ENCODE measurements at places on chromosomes 3 and 15.

DNA sequence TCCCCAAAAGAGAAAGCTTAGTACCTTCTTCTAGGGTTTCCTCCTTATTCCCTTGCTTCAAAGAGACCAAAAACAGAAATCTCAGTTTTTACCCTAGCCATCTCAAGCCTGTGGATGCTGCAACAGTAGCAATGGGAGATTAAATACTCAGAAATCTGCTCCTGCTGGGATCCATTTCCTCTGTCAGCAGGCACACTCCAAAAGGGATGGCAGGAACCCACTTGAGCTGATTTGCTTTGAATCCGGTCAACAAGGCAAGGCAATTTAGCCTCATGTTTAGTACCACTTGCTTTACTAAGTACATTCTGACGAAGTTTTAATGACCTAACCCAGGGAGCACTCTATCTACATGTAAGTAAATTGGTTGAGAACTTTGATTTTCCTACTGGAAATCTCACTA, 590.0 kb upstream of the ADAMTS9 start:
- DNase-seq = no peak

GRCh38 chr15:83526319-83526718, 79.2 kb downstream of the SH3GL3 start:
- DNase-seq = no peak

GRCh38 chr3:15102836-15103235, 3.9 kb upstream of the RBSN start:
- DNase-seq = no peak

GRCh38 chr3:188776447-188776846, 395.3 kb upstream of the TPRG1 start:
- DNase-seq = no peak

DNA sequence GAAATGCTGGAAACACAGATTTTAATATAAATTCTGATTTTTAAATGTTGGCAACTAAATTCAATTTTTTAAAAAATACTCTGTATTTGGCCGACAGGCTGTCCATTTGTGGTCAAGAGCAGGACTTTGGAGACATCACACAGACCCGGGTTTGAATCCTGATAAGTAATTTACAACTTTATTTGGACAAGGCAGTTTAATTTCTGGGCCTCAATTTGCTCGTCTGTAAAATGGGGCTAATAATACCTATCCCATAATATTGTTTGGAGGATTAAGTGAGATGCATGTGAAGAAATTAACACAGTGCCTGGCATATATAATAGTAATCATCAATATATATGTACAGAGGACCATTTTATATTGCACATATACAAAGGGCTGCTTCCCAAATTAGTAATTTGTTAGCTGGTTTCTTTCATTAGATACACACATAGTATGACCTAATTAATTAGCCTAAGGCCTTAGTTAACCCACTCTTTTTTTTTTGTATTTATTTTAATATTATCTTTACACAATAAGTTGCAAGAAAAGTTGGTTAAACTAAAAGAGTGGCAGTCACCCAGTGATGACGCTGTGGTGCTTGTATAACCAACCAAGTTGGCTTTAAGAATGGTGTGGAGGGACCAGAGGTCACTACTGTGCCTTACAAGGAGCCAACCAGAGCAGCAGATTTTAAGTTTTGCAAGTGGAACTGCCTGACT, 665 bp downstream of the PIGB start:
- DNase-seq = no peak

DNA sequence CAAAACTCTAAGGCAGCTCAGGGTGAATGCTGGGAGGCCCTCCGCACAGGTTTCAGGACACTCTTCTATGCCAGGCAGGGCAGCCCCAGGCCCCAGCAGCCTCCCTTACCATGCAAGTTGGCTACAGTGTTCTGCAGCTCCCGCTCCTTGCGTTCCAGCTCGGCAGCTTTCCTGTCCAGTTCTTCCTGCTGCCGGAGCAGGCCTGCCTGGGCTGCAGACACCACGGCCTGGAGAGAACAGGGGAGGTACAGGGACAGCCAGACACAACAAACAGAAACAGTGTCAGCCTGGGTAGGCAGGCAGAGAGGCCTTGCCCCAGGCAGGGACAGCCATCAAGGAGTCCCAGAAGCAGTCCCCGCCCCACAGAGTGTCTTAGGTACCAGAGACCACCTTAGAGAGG, 9.0 kb upstream of the ULK3 start:
- no peak for DNase-seq

DNA sequence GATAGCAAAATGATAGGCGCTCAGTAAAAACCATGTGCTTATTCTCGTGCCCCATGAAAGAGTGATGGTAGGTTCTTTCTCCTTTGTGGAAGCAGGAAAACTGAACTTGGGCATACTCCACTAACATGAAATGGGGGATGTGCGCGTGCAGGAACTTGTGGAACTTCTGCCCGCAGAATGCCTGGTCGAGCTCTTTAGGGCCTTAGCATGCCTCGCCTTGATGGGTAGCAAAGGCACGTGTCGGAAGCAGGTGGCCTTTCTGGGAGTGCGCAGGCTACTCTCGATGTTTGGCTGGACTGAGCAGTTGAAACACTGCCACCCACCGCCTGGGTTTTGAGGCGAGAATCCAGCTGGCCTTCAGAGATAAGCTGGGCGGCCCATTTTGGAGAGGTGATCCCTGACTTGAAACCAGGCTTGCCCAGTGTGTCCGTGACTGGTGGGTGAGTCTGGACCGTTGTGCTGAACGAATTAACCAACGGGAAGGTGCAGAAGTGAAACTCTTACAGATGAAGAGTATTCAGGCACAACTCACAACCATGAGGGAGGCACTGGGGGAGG, 842 bp downstream of the PCCB start:
- DNase-seq = peak; percentile 12

GRCh38 chr3:127304121-127304744, 16.4 kb upstream of the PRR20G start:
- DNase-seq = no peak

- DNase-seq = no peak
Observed at GRCh38 chr3:179452872-179453271, 1.6 kb upstream of the GNB4 start.

DNA sequence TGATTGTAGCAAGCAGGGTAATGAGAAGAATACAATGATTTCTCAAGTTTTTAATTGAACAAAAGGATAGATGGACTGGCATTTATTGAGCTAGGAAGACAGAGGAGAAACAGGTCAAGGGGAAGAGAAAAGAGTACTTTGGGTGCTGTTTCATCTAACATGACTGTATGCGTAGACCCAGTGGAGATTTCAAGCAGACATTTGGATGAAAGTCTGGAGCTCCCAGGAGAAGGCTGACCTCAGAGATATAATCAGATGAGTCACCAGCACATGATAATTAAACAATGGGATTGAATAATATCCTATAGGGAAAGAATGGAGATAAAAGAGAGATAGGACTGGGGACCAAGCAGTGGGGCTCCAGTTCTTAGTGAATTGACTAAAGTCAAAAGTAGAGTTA, 194.9 kb downstream of the ARRDC4 start:
- no peak for DNase-seq

DNA sequence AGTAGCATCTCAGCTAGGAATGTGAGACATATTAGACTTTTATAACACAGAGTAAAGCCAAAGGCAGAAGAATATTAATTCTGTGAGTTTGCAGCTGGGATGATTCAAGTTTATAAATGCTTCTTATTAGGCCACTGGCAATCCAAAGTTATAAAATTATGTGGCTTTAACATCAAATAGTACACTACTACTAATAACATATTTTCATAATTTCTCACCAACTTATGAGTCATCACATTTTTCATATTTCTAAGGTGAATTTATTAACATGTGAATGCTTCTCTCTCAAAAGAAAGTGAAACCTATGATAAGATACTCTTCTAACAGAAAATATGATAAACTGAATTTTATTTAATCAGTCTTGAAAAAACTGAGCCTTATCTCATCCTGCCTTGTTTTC, 1348.2 kb upstream of the ALCAM start:
- no peak for DNase-seq

DNA sequence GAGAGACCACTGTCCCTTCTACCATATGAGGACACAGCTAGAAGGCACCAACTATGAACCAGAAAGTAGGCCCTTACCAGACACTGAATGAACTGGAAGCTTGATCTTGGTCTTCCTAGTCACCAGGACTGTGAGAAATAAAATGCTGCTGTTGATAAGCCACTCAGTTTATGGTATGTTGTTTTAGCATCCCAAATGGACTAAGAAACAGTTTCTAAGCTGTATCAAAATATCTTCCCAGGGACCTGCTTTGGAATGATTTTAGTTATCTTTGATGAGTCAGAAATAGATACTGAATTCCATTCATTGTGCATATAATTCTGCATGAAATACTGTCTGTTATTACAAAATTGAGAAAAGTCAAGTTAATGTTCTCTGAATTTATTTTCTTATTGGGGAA, 18.6 kb downstream of the WDR76 start:
- DNase-seq = no peak

- DNase-seq = no peak
Observed at GRCh38 chr3:56960234-56960917, 100.1 kb upstream of the SPATA12 start.

DNA sequence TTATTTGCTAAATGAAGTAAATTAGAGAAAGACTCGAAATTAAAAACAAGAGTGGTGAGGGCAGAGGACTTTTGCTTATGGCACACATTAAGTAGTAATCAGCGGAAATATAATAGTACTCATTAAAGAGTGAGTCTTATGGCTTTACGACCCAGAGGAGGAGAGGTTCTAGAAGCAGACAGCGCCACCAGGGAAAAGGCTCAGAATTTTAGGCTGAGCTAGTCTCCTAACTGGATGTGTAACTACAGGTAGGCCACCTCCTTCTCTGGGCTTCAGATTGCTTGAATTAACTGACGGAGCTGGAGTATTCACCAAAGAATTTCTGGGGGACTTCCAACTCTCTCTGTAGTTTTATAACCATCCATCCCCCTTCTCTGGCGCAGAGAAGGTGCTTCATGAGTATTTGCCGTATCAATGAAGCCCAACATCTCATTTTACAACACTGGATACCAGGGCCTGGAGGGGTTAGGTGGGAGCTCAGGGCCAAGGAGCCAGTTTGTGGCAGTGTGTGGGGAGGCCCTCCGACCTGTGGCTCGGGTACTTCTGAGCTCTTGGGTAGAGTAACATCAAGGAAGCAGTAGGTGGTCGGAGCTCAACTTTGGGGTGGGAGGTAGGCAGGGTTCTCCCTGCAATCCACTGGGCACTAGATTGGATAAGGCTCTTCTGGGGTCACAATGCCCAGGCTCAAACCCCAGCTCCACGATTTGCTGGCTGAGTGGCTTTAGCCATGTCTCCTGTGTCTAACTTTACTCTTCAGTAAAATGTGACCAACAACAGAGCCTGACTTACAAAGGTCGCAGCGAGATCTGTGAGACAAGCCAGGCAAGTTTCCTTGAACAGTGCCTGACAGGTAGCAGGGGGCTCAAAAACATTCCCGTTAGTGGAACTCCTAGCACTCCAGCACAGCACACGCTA, 1.1 kb downstream of the CHCHD4 start:
- no peak for DNase-seq

GRCh38 chr15:85541744-85542143, 161.3 kb downstream of the AKAP13 start:
- peak; percentile 32 for DNase-seq

DNA sequence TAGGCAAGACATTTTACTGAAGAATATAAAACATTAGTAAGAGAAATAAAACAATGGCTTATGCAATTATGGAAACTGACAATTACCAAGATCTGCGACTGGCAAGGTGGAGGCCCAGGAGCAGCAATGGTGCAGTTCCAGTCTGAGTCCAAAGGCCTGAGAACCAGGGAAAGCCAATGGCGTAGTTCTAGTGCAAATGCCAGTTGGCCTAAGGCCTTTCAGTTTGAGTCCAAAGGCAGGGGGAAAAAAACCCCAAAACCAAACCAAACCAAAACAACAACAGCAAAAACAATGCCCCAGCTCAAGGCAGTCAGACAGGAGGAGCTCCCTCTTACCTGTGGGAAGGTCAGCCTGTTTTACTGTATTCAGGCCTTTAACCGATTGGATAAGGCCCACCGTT, 72.6 kb downstream of the ST6GAL1 start:
- no peak for DNase-seq

DNA sequence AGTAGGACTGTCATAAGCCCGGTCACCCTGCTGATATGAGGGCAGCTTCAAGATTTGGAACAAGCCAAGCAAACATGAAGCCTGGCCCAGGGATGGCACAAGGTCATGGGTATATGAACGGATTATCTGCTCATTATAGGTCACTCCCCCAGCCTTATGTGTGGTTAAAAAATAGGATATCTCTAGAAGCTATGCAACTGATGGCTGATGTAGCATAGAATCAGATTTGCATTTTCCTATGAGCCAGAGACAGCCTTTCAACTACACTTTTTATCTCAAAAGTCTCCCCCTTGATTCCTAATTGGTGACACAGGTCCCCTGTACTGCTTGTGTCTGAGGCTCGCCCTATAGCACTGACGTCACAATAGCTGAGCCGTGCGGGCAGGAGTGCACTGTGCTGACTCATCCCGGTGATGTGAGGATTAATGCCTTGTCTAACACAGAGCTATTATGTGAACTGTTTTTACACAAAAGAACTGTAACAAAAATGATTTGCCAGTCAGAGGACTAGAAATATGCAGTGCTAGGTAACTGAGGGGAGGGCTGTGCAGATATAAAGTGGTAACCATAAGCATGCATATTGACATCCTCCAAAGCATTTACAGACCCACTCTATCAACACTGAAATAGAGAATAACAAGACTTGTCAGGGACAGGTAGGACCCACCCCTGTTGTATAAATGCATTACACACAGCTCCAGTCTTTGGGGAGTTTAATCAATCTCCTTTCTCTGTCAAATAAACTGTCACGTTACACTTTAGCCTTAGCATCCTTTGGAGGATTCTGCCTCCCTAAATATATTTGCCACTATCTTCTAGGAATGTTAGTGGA, 204.9 kb downstream of the TIGIT start:
- no peak for DNase-seq

GRCh38 chr3:64878362-64878761, 190.6 kb upstream of the ADAMTS9 start:
- DNase-seq = no peak

GRCh38 chr3:179971280-179971679, 65.5 kb downstream of the PEX5L start:
- DNase-seq = no peak

- peak; percentile 44 for DNase-seq
Observed at GRCh38 chr15:70098461-70099166, 897 bp upstream of the TLE3 start.

DNA sequence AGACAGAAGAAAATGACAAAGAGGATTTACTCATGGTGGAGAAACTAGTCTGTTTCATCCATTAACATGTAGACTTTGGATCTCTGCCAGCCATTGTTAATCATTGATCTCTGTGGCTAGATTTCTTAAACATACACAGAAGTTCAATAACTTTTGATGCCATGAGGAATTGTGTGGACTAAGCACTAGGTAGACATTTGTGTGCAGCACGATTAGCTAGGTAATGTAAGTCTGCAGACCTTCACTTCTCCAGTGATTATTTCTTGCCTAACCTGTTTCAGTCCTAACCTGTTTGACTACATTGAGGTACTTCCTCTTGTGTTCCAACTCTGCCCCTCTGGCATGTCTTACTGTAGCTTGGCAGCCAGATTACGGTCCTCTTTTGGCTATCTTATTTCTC, 928.5 kb upstream of the ROBO1 start:
- DNase-seq = no peak

GRCh38 chr3:14121859-14122258, 2.8 kb downstream of the CHCHD4 start:
- no peak for DNase-seq
